ENCODE measurements at places on chromosomes 5 and 9. TPM values are rescaled to one million over a fixed set of nuclear protein-coding genes. Genes with fewer than 3 reads are reported as not detected.

The ANKRD34B gene
- total RNA-seq: not detected

The TNIP1 gene
- 316 TPM for total RNA-seq

- ATAC-seq: no peak
- H3K4me3 ChIP-seq: no peak overlapping the region
- H3K27me3 ChIP-seq: peaks cover 16% of the 10 kb centered on the region
- H3K36me3 ChIP-seq: no peaks in the 10 kb centered on the region
- H3K27ac ChIP-seq: no peak overlapping the region
- H3K4me1 ChIP-seq: no peaks in the 10 kb centered on the region
Observed at GRCh38 chr9:121681404-121681803, 30.0 kb downstream of the DAB2IP start.

GRCh38 chr9:115804206-115804605 is 349.4 kb upstream of the PAPPA start:
- H3K4me3 ChIP-seq: no peak overlapping the region
- H3K4me1 ChIP-seq: no peaks in the 10 kb centered on the region

DNA sequence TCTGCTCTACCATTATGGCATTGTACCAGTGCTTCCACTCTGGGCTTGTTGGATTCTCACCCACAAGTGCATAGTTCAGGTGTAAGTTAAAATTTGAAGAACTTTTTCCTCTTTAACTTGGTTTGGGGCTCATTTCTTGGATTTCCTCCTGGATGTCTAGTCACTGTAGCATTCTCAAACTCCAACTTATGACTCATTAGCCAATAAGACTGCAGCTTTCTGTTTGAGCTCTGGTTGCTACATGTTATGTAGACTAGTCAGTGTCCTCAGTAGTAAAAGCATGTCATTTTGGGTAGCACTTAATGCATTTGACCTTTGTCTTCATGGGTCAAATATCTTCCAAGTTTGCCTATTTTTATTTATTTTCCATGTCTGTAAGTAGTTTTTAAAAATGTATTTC is 790.8 kb downstream of the BRINP1 start:
- no peaks in the 10 kb centered on the region for H3K4me1 ChIP-seq
- H3K36me3 ChIP-seq: no peaks in the 10 kb centered on the region
- no peak overlapping the region for H3K27ac ChIP-seq
- H3K4me3 ChIP-seq: no peak overlapping the region

DNA sequence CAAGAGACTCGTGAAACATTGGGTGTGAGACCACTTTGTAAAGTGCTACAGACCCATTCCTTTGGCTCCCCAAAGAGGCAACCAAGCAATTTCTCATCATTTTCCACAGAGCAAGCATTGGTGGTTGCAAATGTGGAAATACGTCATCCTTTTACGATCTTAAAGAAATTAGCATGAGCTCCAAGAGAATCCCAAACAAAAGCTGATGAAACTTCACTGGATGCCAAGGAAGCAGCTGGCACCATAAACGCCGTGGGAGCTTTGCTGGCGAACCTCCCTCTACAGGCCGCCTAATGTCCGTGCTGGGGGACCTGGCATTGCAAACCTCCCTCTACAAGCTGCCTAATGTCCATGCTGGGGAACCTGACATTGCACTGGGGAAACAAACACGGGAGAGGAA is 432.4 kb downstream of the ACTL7B start:
- H3K4me3 ChIP-seq: no peak overlapping the region
- H3K27me3 ChIP-seq: no peaks in the 10 kb centered on the region
- ATAC-seq: no peak
- H3K4me1 ChIP-seq: no peaks in the 10 kb centered on the region
- no peaks in the 10 kb centered on the region for H3K36me3 ChIP-seq
- H3K27ac ChIP-seq: no peak overlapping the region

- no peaks in the 10 kb centered on the region for H3K4me1 ChIP-seq
- no peaks in the 10 kb centered on the region for H3K36me3 ChIP-seq
- no peak overlapping the region for H3K4me3 ChIP-seq
- no peak for ATAC-seq
- H3K27ac ChIP-seq: no peak overlapping the region
- H3K27me3 ChIP-seq: peaks cover 3% of the 10 kb centered on the region
Observed at GRCh38 chr9:101639785-101640665, 45.3 kb upstream of the PPP3R2 start.

DNA sequence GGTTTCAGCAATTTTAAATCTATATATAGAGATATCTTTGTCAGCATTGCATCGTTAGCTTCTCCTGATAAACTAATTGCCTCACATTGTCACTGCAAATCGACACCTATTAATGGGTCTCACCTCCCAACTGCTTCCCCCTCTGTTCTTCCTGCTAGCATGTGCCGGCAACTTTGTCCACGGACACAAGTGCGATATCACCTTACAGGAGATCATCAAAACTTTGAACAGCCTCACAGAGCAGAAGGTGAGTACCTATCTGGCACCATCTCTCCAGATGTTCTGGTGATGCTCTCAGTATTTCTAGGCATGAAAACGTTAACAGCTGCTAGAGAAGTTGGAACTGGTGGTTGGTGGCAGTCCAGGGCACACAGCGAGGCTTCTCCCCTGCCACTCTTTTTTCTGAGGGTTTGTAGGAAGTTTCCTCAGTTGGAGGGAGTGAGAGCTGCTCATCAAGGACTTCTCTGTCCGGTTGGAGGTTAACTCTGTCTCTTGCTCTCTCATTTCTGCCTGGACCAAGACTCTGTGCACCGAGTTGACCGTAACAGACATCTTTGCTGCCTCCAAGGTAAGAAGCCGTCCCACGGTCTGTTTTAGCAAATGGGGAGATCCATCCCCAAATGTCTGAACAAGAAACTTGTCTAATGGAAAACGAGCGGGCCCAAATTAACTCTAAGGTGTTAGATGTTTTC is at the start of gene IL4:
TSS of gene IL4 (plus strand) at position 51 of the 692 bp plus-strand sequence. CDS start at position 113, 62 bp downstream.
- no peaks in the 10 kb centered on the region for H3K4me1 ChIP-seq
- peak within 1 kb of the TSS; percentile 49 for H3K4me3 ChIP-seq
- ATAC-seq: no peak
- peak within 1 kb of the TSS; percentile 63 for H3K27ac ChIP-seq

GRCh38 chr9:91433180-91433579 is 9.5 kb upstream of the NFIL3 start:
- peaks cover 13% of the 10 kb centered on the region for H3K27me3 ChIP-seq
- peak; percentile 99 for ATAC-seq
- peaks cover 4% of the 10 kb centered on the region for H3K4me1 ChIP-seq
- H3K27ac ChIP-seq: no peak overlapping the region
- H3K36me3 ChIP-seq: no peaks in the 10 kb centered on the region
- H3K4me3 ChIP-seq: no peak overlapping the region

The ATP6V0E1 gene
- total RNA-seq: 163 TPM

Data from activated T-helper 17 cell treated with anti-CD3 and anti-CD28 coated beads, Interleukin-2, amount 50 U/mL, for 72 hours (primary cell).